Vagina (tissue), 2 donors: ENCODE measurements at places on chromosomes 6 and 20.

- no peak for DNase-seq
Measured at GRCh38 chr6:136921936-136922684, at the start of gene SLC35D3. SLC35D3 (plus strand) TSS chr6:136922301; CDS start chr6:136922429, 128 bp downstream.

GRCh38 chr6:31659649-31660380, 763 bp downstream of the C6orf47 start:
- no peak for DNase-seq

- DNase-seq: no peak
Measured at GRCh38 chr20:25274481-25274880, 26.6 kb downstream of the PYGB start.

- no peak for DNase-seq
Measured at GRCh38 chr6:106694343-106694742, 65.0 kb downstream of the QRSL1 start.

DNA sequence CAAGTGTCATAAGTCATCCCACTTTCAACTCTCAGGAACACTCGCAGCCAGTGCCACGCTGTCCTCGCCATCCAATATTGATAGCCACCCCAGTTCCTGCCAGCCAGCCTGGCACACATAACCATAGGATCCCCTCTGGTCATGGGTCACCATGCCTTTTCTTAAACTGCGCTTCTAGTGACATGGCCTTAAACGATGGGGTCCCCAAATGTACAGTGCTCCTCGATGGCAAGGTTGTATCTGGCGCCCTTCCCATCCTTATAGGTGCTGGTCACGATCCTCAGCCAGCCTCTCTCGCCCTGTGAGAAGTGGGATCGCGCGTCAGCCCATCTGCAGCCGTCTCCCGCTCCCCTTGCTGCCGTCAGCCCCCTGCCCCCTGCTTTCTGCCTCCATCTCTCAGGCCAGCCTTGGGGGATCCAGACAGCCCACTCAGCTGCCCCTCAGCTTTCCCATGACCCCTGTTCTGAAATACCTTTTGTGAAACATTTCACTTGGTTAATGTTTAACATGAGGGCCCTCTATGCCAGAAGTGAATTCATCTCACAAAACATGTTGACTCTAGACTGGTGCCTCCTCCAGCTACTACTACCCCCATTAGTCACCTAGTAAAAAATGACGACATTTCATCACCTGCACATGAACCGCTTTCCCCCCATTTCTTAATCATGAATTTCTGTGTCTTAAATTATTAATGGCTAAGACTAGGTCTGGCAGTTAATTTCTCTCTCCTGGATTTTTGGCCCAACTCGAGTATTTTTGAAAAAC, 11.4 kb downstream of the CTSZ start:
- no peak for DNase-seq

GRCh38 chr6:43817192-43817591, 47.2 kb downstream of the VEGFA start:
- no peak for DNase-seq

DNA sequence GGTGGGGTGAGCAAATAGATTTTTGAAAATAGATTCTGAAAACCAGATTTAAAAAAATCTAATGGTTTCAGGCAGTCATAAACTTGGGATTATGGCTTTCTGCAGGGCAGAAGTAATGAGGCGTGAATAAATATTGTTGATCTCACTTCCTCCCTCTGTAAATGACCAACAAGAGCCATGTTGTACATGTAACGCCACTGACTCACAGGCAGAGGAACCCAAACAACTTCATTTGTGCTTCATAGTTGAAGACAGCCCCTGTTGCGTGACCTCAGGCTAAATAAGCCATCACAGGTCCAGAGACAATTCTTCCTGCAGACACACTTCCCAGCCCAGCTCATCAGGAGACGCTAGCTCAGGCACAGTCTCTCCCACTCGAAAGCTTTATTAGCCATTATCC, 59.1 kb upstream of the F13A1 start:
- DNase-seq: no peak

DNA sequence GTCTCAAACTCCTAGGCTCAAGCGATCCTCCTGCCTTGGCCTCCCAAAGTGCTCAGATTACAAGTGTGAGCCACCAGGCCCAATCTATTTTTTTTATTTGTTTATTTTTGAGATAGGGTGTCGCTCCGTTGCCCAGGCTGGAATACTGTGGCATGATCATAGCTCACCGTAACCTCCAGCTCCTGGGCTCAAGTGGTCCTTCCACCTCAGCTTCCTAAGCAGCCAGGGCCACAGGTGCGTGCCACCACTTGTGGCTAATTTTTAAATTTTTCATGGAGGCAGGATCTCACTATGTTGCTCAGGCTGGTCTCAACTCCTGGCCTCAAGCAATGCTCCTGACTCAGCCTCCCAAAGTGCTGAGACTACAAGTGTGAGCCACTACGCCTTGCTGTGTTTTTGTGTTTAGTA, 9.8 kb downstream of the KIF3B start:
- DNase-seq: no peak

- no peak for DNase-seq
Measured at GRCh38 chr20:44572551-44573500, 9.6 kb upstream of the PKIG start.

- no peak for DNase-seq
Measured at GRCh38 chr6:14802514-14803160, 443.2 kb upstream of the JARID2 start.

DNA sequence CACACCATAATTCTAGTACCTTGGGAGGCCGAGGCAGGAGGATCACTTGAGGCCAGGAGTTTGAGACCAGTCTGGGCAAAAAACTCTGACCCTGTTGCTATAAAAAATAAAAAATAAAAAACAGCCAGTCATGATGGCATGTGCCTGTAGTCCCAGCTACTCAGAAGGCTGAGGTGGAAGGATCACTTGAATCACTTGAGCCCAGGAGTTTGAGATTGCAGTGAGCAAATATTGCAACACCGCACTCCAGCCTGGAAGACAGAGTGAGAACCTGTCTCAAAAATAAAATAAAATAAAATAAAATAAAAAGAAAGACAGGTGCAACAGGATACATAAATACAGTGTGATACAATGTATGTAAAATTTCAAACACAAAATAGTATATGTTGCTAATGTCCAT, 154.5 kb downstream of the OTOR start:
- no peak for DNase-seq

DNA sequence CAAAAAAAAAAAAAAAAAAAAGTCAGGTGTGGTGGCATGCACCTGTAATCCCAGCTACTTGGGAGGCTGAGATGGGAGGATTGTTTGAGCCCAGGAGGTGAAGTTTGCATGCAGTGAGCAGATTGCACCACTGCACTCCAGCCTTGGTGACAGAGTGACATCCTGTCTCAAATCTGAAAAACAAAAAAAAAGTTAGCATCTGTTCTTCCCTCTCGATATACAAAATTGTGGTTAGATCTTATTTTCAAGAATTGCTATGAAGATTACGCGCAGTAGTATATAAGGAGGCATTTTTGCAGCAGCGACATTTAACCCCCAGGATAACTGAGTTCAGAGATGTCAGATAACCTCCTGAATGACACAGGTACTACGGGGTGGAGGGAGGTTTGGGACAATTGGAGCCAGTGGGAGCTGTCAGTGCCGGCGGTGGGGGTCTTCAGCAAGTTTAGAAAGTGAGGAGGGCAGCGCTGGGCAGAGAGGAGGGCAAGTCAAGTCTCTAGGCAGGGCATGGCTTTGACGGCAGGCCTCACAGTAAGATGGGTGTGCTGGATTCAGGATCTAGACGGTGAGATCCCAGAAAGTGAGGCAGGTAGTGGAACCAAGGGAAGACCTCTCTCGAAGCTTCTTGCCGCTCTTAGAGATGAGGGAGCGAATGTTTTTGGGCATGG, 26.2 kb upstream of the MRPS18A start:
- no peak for DNase-seq

DNA sequence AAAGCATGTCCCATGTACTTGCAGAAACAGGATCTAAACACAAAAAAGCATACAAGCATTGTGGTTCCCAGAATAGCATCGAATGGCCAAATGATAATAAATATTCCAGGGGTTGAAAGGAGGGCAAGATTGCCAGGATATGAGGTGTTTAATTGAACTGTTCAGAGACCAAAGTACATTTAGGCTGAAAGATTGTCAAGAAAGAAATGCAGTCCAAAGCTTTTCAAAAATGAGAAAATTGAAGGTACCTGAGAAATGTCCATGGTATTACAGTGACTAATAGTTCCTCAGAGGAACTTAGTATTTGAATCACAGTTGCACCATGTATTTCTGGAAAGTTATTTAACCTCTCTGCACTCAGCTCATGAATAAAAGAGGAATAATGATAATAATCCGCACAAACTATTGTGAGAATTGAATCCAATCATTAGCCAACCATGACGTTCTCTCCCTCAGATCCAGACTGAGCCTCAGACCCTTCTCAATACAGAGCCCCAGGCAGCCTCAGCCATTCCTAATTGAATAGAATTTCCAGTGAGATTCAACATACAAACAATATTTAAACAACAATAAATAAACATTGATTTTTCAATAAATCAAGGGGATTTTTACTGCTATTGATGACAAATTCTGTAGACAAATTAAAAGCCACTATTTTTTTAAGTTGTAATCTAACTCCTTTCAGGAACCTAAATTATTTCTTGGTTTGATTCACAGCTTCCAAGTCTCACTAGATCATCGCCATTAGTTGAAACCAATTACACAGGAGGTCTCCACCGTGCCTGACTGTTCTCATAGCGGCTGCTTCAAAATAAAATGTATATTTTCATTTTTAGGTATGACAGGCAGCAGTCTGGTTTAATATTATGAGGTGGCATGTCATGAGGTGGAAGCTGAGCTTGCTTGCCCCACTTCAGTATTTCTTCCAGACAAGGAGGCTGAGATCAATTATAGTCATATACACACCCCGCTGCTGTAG, 144.3 kb upstream of the TENT5A start:
- DNase-seq: no peak

DNA sequence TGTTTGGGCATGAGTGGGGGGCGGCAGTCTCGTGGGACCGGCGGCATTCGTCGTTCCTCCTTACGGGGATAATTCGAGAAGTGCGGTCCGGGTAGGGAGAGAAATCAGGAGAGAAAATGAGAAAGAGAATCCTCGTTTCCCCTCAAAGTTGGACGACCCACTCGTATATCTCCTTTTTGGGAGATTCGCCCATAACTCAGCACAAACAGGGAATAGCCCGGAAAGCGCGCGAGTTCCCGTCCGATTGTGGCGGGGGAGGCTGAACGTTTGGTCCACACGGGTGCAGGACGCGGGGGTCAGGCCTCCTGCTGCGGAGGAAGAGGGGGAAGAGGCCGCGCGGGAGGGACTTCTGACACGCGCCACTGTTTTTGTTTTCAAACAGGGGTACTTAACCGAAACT, 42.4 kb downstream of the POPDC3 start:
- DNase-seq: no peak

DNA sequence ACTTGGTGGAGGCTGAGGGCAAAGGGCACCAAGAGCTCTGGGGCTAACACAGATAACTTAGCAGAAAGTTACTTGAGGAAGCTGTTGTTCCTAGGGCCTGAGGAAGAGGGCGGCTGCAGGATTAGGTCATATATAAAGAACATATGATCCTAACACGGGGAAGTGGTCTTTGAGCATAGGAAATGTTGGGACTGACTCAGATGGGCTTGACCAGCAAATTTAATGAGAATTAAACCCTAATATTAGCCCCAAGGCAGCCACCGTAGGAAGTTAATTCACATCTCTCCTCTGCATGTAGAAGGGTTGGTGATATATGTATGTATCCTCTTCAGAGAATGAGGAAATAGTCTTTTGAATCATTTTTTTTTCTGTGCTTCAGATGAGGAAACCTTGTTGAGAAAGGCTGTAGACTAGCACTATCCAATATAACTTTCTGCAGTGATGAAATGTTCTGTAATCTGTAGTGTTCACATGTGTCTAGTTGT, 9.2 kb upstream of the ZBTB9 start:
- DNase-seq: no peak

- no peak for DNase-seq
Measured at GRCh38 chr6:69663215-69663614, 133.6 kb downstream of the LMBRD1 start.

DNA sequence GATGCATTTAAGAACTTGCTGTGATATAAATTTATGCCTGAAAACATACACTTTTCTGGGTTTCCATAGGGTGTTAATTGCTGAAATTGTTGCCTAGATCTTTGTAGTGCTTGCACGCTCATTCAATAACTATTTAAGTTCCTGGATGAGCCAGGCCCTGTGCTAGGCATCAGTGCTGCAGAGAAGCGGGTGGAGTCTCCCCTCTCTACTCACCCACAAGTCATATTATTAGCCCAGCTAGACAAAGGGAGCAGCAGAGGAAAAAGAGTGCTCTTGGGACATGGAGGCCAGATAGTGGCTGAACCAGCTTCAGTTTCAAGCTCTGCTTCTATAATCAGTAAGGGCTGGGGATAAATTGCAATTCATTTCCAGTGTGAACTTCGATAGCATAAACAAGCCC, 329.1 kb downstream of the TFAP2B start:
- no peak for DNase-seq

DNA sequence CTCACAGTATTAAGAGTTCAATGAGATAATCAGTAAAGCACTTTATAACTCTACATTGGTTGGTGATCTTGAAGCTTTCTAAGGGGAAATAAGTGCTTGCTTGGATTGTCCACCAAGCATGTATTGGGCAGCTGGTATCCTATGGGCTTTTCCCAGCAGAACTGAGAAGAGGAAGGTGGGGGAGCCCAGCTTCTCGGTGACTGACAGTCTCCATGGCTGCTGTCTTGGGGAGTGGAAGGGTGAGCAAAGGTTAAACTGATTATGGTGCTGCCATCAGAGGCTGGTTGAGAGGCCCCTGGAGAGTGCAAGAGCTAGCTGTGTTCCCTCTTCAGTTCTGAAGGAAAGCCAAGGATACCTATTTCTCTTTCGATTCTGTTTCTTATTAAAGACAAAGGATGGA, 35.5 kb upstream of the ADTRP start:
- DNase-seq: no peak

DNA sequence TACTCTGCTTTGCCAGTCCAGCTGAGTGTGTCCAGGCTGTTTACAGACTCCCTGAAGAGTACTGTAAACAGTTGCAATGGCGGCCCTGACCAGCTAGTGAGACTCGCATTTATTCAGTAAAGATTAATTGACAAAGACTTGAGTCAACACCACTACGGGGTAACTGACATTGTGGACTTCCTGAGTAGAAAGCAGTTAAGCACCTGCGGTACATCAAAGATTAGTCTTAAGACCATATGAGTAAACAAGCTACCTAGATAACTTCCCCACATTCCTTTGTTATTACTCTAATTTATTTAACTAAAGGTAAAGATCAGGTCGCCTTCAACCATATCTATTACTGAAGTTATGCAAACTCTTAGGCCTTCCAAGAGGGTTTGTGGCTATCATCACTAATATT, 12.6 kb downstream of the VPS52 start:
- DNase-seq: no peak
